Stimulated activated CD8-positive, alpha-beta memory T cell treated with anti-CD3 and anti-CD28 coated beads, Interleukin-2, amount 100 ng/mL, for 1 hour (primary cell): ENCODE measurements at places on chromosomes 1 and 21.

GRCh38 chr1:182367926-182368325 is 23.7 kb downstream of the GLUL start:
- no peak for DNase-seq

DNA sequence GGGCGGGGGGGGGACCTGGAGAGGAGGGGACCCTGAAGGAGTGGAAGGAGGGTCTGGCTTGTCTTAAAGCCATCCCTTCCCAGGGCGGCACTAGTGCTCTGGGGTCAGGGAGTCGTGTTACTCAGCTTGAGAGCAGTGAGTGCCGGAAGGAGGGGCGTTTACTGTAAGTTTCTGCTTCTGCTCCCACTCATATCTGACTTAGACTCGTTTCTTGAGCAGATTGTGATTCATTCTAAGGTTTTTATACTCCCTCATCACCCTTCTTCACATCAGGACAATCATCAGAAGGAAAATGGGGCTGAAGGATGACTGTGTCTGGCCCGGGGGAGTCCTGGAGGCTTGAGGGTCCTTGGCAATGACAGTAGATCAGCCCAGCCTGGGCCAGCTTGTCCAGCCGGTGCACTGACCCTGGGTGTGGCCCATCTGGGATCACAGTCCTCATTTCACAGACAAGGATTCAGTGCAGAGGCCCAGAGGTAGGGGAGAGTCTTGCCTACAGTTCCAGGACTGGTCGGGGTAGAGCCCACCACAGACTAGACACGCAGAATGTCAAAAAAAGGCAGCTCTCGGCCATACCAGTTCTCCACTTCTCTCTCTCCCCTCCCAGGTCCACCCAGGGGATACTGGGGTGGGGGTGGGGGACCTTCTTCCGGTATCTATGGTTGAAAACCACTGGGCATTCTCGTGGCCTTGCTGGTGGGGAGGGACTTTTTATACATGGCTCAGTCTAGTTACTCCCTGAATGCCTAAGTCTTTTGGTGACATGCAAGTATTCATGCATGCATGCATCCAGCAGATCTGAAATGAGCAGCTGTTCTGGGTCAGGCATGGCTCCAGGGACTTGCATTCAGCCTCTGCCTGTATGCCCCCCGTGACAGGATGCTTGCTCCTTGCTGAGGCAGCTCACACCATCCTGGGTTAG is 5.1 kb downstream of the TNFRSF8 start:
- no peak for DNase-seq

DNA sequence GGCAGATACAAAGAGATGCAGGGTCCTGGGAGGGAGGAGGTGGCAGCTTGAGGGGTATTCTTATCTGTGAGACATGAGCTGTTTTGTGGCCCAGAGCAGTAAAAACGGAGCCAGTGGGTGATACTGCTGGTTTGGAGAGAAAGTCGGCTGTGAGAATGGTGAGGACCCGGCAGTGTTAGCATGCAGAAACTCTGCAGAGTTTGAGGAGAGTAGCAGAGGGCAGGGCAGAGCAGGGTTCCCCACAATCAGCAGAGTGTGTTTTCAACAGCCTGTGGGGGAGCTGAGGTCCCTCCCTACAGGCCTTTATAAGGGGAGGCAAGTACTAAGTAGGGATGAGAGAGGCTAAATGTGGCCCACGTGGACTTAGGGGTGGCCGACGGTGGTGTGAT is 423 bp downstream of the SLAMF8 start:
- no peak for DNase-seq

GRCh38 chr21:21682172-21682571 is 684.0 kb downstream of the NCAM2 start:
- no peak for DNase-seq
